Heart left ventricle (tissue), 16 donors: ENCODE measurements at places on chromosomes 16 and 17. TPM values are rescaled to one million over a fixed set of nuclear protein-coding genes. Genes with fewer than 3 reads are reported as not detected.

GRCh38 chr17:76014100-76014924 is 12.8 kb downstream of the EVPL start:
- H3K27ac ChIP-seq, result no peak overlapping the region
- DNase-seq, result peak; percentile 64
- no peaks in the 10 kb centered on the region for H3K36me3 ChIP-seq
- H3K4me1 ChIP-seq, result no peaks in the 10 kb centered on the region

GRCh38 chr17:1649844-1650501 is at the start of gene RILP:
TSS of gene RILP (minus strand) at chr17:1649866. CDS start at chr17:1649804, 62 bp downstream.
- peaks cover 56% of the 10 kb centered on the region for H3K36me3 ChIP-seq
- DNase-seq, result peak; percentile 90
- H3K27ac ChIP-seq, result peak within 1 kb of the TSS; percentile 100
- H3K4me1 ChIP-seq, result peaks cover 44% of the 10 kb centered on the region
- H3K4me3 ChIP-seq, result peak within 1 kb of the TSS; percentile 73
- no peaks in the 10 kb centered on the region for H3K27me3 ChIP-seq

HOXB1 gene
- total RNA-seq, result not detected

DNA sequence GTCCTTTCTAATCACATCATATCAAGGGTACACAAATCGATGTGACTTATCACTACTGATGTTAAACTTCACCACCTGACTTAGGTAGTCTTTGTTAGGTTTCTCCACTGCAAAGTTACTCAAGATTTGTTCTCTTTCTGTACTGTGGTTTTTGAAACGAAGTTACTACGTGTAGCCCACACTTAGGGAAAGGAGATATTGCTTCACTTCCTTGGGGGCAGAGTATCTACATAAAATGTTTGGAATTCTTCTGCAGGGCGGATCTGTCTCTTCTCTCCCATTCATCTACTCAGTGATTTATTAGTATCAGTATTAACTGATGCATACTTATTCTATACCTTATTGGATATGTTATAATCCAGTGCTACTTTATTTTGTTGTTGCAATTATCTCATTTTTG is 403.6 kb upstream of the MON1B start:
- no peak overlapping the region for H3K4me3 ChIP-seq
- no peaks in the 10 kb centered on the region for H3K4me1 ChIP-seq
- no peaks in the 10 kb centered on the region for H3K27me3 ChIP-seq
- no peak for DNase-seq
- no peak overlapping the region for H3K27ac ChIP-seq

PTX4 gene
- 0.20 TPM for total RNA-seq

CCP110 gene
- 5.6 TPM for total RNA-seq

ALOX15 gene
- total RNA-seq, result 0.25 TPM

- no peaks in the 10 kb centered on the region for H3K36me3 ChIP-seq
- H3K27ac ChIP-seq, result no peak overlapping the region
- peaks cover 25% of the 10 kb centered on the region for H3K27me3 ChIP-seq
- H3K4me3 ChIP-seq, result peak overlapping the region; percentile 45
Observed at GRCh38 chr17:7260651-7261378, 1.5 kb downstream of the CLDN7 start.

KRTAP3-2 gene
- total RNA-seq, result not detected

GRCh38 chr16:88059701-88060386 is 108.6 kb downstream of the BANP start:
- no peak overlapping the region for H3K27ac ChIP-seq
- H3K4me3 ChIP-seq, result no peak overlapping the region
- peaks cover 15% of the 10 kb centered on the region for H3K4me1 ChIP-seq
- no peaks in the 10 kb centered on the region for H3K27me3 ChIP-seq
- DNase-seq, result peak; percentile 49

HOXB6 gene
- not detected for total RNA-seq

PLA2G10 gene
- not detected for total RNA-seq

- no peak for DNase-seq
- peak overlapping the region; percentile 19 for H3K4me3 ChIP-seq
- H3K36me3 ChIP-seq, result no peaks in the 10 kb centered on the region
- H3K27me3 ChIP-seq, result no peaks in the 10 kb centered on the region
Observed at GRCh38 chr16:57759541-57760356, 24.2 kb downstream of the KATNB1 start.

DNA sequence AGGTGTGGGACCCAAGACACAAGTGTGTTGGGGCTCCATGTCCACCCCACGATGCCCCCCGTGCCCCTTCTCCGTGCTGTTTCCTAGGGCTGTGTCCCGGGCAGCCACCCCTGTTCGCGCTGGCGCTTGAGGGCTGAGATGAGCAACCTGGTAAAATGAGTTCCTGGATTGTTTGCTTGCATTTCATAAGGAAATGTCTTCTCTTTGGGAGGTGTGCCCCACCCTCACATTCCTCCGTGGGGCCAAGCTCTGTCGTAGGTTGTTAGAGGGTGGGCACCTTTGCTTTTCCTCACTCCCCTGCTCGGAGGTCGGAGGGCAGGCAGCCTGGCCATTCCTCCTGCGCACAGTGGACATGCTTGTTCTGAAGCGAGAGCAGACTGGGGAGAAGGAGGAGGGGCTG is 171.3 kb upstream of the CHMP6 start:
- H3K27me3 ChIP-seq, result no peaks in the 10 kb centered on the region
- H3K27ac ChIP-seq, result no peak overlapping the region
- no peak overlapping the region for H3K4me3 ChIP-seq
- no peak for DNase-seq
- H3K4me1 ChIP-seq, result no peaks in the 10 kb centered on the region

TMC6 gene
- total RNA-seq, result 69.9 TPM

GRCh38 chr17:43175213-43176118 is 4.5 kb downstream of the NBR1 start:
- H3K36me3 ChIP-seq, result peaks cover 22% of the 10 kb centered on the region
- H3K27ac ChIP-seq, result peak overlapping the region; percentile 21
- H3K4me1 ChIP-seq, result peaks cover 66% of the 10 kb centered on the region

DNA sequence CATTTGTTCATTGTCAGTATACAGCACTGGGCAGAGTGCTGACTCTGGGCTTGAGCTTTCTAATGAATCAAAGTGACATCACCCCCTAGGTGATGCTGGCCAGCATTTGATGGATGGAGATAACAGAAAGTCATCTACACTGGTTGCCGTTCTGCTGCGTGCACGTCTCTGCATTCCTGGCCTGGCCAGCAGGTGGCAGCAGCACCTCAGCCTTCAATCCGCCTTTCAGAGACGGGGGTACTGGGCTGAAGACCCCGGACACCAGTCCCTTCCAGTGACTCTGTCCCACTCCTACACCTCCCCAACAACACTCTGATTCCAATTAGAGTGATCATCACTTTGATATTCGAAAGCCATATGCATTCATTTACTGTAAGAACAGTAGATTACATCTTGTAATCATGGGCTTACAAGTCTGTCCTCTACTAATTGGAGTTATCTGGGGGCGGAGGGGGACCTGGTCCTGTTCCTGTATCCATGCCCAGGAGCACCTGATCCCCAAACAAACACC is 6.0 kb downstream of the CPSF4L start:
- H3K4me1 ChIP-seq, result no peaks in the 10 kb centered on the region
- H3K36me3 ChIP-seq, result no peaks in the 10 kb centered on the region
- no peak overlapping the region for H3K27ac ChIP-seq
- no peak overlapping the region for H3K4me3 ChIP-seq
- no peaks in the 10 kb centered on the region for H3K27me3 ChIP-seq
- peak; percentile 75 for DNase-seq

DNA sequence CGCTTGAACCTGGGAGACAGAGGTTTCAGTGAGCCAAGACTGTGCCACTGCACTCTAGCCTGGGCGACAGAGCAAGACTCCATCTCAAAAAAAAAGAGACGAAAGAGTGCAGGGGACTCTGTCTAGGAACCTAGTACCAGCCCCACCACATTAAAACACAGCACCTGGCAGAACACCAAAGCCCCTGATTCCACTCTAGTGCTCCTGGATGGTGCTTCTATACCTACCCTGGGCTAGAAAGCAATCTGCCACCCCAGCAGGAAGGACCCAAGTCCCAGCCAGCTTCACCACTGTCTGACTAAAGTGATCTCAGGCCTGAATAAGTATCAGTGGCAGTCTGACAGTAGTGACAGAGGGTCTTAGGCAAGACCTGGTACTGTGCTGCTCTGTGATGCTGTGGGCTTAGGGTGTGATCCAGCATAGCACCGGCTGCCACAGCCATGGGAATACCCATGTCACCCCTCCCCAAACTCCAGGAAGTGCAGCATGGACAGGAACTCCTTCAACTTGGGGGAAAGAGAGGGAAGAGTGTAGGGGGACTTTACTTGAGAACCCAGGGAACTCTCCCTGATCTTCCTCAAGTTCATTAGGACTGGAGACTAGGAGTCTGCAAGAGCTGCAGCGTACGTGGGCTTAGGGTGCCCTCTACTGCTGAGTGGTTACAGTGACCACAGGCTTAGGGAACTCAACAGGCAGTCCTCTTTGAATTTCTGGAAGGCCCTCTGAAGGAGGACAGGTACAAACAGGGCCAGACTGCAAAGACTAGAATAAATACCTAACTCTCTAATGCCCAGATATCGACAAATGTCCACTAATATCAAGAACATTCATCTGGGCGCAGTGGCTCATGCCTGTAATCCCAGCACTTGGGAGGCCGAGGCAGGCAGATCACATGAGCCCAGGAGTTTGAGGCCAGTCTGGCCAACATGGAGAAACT is 30.0 kb upstream of the RNF43 start:
- H3K4me3 ChIP-seq, result no peak overlapping the region
- no peaks in the 10 kb centered on the region for H3K36me3 ChIP-seq
- no peaks in the 10 kb centered on the region for H3K27me3 ChIP-seq
